ENCODE measurements at places on chromosomes 7 and 10.

GRCh38 chr7:69722843-69723242 is 124.6 kb downstream of the AUTS2 start:
- DNase-seq: no peak

DNA sequence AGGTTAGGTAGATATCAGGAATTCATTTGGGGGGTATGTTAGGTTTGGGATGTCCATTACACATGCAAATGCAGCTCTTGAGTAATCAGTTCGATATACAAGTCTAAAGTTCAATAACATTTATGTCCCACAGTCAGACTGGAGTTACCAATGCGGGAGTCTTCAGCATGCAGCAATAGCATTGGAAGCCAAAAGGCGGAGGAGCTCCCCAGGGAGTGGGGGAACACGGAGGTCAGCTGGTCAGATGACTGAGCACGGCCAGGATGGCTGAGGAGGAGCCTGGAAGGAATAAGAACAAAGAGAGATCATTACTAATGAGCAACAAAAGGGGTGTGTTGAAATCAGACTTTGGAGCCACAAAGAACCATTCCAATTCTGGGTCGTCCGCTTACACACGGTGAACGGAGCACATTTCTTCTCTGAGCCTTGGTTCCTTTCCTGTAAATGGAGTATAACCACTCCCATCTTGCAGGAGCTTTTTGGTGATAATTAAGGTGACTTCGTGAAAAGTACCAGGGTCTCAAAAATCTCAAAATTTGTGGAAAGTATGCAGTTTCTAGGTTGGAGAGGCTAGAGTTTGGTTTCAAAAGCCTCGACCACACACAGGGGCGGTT is 478 bp upstream of the ZNF22 start:
- no peak for DNase-seq

- DNase-seq: no peak
Measured at GRCh38 chr10:86226781-86227201, 139.8 kb downstream of the GRID1 start.

DNA sequence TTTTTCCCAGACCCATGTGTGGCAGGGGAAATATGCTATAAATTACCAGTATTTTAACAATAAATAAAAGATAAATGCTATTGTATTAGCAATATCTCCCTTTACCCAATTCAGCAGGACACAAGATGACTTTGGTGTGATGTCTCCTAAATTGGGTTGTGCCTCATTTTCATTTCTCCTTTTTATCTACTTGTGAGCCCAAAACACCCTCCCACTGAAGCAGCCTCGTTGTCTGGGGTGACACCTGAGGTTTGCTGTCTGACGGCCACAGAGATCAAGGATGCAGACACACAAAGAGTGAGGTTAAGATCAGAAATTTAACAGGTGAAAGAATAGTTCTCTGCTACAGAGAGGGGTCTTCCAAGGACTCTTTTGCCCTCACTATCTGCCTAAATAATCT is 27.1 kb upstream of the CC2D2B start:
- no peak for DNase-seq

- no peak for DNase-seq
Measured at GRCh38 chr7:44212018-44212417, 11.2 kb downstream of the YKT6 start.

DNA sequence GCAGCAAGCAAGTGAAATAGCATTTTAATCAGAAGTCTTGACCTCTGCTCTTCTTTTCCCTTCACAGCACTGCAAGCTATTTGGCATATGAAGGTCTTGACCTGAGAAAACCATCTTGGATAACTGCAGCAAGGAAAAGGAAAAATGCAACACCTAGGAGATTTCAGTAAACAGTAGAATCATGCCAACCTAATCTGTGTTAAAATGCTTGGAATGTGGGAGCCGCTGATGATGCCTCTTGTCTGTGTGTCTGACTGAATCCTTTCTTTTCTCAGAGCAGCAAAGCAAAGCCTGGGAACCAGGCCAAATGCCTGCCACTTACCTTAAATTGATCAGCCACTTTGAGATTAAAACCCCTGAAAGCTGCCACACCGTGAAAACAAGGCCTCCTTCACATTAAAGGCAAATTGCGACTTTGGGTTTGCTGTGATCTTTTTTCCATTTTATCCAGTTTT is 80.4 kb upstream of the CDK6 start:
- DNase-seq: no peak

GRCh38 chr7:15543256-15543655 is 18.6 kb downstream of the AGMO start:
- DNase-seq: no peak

- DNase-seq: no peak
Measured at GRCh38 chr7:49631071-49631815, 142.2 kb upstream of the VWC2 start.

DNA sequence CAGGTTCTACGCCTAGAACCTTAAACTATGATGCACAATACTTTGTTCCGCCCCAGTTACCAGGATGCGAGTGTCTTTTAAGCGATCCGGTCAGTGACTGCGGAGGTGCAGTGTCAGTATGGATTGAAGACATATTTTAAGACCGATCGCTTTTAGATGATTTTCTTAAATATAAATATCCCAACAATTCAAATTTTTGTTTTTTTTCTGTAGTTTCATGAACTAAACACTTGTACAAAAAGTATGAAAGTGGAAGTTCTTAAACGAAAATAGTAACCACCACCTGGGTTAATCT is 835 bp downstream of the COMMD3 start:
- no peak for DNase-seq

- no peak for DNase-seq
Measured at GRCh38 chr10:51620131-51620530, 79.3 kb downstream of the CSTF2T start.

DNA sequence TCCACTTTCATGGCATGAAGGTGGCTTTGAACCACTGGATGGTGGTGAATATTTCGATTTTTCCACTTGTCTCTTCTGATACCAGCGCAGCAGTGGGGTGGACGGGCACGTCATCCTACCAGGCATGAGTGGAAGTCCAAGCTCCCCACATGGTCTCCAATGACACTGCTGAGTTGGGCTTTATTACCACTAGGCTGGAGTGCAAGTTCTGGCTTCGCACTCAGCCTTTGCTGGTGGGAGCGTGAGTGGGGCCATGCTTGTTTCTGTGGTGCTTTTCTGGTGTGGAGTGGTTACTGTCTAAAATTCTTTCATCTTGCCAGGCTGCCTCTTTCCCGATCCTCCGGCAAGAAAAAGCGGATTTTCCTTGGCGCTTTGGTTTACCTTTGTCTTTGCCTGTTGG is 70.1 kb upstream of the SDK1 start:
- DNase-seq: no peak

- no peak for DNase-seq
Measured at GRCh38 chr7:35280902-35281301, 27.0 kb upstream of the TBX20 start.

GRCh38 chr10:49179699-49180443 is 8.3 kb downstream of the TMEM273 start:
- no peak for DNase-seq

DNA sequence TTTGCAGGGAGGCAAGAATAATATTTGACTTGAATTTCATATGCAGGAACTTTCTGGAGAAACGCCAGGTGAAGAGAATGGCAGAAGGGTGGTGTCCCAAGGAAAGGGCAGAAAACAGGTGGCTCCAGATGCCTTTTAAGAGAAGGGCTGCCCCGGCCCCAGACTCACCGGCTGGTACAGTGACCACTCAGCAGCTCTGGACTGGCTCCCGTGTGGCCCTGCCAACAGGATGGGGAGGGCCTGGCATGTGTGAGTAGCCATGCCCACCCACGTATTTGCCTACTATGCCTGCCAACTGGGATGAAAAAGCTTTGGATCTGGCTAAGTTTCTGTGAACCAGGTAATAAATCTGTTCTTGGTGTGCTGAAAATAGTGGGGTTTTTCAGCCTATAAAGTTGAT is 159.5 kb downstream of the PRKAG2 start:
- no peak for DNase-seq

- no peak for DNase-seq
Measured at GRCh38 chr7:14144538-14144937, 155.1 kb upstream of the ETV1 start.

DNA sequence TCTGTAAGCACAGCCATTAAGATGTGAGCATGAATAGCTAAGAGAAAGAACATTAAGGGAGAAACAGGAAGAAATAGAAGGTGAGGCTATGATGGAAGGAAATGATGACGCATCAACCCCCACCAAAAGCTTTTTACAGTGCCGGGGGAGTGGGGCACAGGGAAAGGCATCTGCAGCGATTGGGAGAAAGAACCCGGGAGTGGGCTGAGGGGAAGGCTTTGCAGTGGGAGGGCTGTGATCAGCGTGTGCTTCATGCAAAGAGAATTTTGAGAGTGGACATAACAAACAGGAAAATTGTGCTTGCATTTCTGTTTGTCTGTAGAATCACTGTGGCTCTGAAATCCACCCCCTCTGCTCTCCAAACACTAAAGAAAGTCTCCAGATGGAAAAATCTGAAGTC is 250.8 kb downstream of the KCNMA1 start:
- DNase-seq: no peak

- DNase-seq: no peak
Measured at GRCh38 chr10:72020914-72021809, 57.0 kb downstream of the CHST3 start.

GRCh38 chr7:132709971-132710567 is 133.8 kb upstream of the PLXNA4 start:
- no peak for DNase-seq

DNA sequence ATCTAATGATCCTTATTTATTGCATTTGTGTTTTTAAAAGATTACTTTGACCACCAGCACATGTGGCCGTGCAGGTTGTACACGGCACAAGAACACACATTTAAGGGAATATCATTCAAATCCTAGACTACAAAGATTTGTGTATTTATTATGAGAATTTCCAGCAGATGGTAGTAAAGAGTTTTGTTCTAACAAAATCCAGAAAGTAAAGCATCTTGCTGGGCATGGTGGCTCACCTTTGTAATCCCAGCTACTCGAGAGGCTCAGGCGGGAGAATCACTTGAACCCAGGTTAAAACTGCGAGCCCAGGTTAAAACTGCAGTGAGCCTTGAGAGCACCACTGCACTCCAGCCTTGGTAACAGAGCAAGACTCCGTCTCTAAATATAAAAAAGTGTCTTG is 31.5 kb downstream of the MACROH2A2 start:
- no peak for DNase-seq

DNA sequence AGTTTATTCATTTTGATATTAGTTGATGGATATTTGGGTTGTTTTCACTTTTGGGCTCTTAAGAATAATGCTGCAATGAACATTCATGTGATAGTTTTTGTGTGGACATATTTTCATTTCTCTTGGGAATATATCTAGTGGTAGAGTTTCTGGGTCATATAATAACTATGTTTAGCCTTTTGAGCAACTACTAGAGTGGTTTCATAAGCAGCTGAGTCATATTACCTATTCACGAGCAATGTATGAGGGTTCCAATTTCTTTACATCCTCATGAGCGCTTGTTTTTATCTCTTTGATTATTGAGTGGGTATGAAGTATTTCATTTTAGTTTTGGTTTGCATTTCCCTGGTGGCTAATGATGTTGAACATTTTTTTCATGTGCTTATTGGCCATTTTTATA is 182.6 kb downstream of the PON1 start:
- DNase-seq: no peak

GRCh38 chr10:102322914-102323313 is 72.6 kb upstream of the NFKB2 start:
- DNase-seq: peak; percentile 39

- DNase-seq: no peak
Measured at GRCh38 chr10:18261768-18262231, 121.6 kb downstream of the CACNB2 start.

- no peak for DNase-seq
Measured at GRCh38 chr7:79880312-79880711, 254.3 kb upstream of the GNAI1 start.

DNA sequence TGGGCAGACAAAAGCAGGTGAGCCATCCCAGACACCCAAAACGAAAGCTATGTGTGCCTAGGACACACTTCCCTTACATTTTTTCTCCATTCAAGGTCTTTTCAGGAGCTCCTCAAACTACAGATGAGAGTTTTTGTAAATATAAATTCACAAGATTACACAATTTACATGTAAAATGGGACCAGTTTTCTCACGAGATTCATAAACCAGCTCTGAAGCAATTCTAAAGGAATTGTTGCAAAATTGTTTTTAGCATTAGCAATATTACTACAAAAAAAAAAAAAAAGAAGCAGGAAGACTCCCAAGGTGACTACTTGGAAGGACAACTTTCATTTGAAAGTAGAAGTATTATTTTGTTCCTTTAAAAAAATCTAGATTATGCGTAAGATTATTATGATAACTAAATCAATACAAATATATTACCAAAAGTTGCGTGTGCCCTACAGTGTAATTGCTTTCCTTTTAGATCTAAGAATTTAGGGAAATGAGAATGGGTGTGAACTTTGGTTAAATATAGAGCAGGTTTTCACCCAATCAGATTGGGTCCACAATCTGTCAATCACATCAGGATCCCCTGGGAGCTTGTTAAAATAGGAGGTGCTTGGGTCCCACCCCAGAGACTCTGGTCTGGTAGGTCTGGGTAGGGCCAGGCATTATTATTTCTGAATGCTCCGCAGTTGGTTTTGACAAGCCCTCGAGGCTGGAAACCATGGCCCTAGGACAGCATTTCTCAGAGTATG is 72.2 kb downstream of the TBXAS1 start:
- DNase-seq: no peak

GRCh38 chr7:19307554-19307953 is 162.3 kb upstream of the FERD3L start:
- no peak for DNase-seq

All from stimulated activated CD4-positive, alpha-beta T cell treated with anti-CD3 and anti-CD28 coated beads, Interleukin-1b, Interleukin-23, amount 100 ng/mL, for 48 hours (primary cell).